ENCODE measurements at places on chromosomes 5 and 9. TPM values are rescaled to one million over a fixed set of nuclear protein-coding genes. Genes with fewer than 3 reads are reported as not detected.

DNA sequence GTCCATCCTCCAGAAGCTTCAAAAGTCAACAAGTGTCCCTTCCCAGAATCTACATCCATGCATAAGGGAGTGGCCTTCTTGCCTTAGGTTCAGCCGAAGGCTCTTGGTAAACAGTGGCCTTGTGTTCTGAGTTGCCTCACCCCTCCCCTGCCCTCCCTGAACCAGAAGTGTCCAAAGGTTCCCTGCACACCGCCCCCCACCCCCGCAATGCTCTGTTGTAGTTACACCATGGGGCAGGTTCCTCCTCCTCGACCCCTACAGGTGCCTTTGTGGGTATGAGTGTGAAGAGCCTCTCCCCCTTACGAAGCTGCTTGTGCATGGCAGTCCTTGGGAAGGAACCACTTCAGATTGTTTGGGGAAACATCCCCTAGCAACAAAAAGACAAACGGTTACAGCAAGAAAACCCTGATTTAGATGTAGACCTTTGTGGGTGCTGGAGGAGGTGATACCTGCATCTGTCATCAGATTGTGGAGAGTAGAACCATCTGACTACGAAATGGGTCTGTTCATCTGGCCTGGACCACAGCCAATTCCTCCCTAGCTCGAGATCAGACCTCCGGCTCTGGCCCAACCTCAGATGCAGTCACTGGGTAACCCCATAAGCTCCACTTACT, 7.1 kb downstream of the SPACA9 start:
- DNase-seq, result no peak

GRCh38 chr5:73496984-73497457, 1.2 kb upstream of the BTF3 start:
- DNase-seq, result peak; percentile 76

GRCh38 chr5:135114759-135115158, 80.7 kb upstream of the PITX1 start:
- no peak for DNase-seq

DNA sequence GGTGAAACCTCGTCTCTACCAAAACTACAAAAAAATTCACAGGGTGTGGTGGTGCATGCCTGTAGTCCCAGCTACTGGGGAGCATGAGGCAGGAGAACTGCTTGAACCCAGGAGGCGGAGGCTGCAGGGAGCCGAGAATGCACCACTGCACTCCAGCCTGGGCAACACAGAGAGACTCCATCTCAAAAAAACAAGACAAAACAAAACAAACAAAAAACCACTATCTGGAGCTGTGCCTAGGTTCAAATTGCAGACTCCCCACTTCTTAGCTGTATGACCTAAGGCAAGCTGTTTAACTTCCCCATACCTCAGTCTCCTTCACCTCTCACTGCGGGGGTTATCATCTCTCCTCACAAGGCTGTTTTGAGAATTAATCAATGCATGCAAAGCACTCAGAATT, 68.0 kb downstream of the MAPKAP1 start:
- DNase-seq, result no peak

GRCh38 chr5:112870966-112871365, 9.9 kb downstream of the SRP19 start:
- no peak for DNase-seq

DNA sequence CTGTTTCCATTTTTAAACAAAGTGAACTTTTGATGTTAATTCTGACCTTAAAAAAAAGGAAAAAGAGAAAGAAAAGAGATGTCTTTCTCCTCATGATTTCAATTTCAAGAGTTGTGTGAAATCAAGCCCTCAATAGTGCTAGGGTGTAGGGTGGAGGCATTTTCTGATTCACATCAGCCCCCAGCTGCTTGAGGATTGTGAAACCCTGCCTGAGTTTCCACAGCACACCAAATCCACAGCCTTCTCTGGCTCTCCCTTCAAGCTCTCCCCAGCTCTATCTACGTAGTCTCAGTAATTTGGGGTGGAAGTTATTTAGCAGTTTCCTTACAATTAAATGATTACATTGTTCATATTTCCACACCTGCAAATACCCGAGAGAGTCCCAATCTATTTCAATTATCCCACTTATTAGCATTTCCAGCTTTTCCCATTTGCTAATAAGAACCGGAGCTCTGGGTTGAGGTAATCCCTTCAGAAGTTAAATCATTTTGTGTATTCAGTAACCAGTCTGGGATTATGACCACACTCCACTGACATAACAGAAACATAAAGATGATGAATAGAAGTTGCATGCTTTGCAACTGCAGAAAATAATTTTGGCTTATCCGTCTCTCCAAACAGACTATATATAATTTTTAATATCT, 54.9 kb downstream of the MTX3 start:
- peak; percentile 59 for DNase-seq

DNA sequence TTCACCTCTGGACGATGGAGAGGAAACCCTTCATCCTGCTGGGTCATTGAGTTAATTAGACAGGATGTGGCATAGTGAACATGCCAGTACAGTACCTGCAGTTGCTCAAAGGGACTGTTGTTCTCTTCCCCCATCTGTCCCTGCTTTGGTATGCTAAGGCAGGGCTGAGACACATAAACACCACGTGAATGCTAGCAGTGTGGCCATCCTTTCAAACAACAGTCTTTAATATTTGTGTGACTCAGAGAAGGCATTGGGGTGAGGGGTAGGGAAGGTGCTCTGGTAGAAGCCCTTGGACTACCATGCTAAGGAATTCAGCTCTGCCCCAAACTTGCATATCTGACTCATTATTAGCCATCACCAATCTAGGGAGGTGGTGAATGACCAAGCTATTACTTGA, 180.2 kb upstream of the ZNF618 start:
- DNase-seq, result no peak

GRCh38 chr9:127595611-127596010, 16.5 kb upstream of the STXBP1 start:
- no peak for DNase-seq

- DNase-seq, result no peak
Measured at GRCh38 chr5:130601-131131, 38.7 kb downstream of the PLEKHG4B start.

DNA sequence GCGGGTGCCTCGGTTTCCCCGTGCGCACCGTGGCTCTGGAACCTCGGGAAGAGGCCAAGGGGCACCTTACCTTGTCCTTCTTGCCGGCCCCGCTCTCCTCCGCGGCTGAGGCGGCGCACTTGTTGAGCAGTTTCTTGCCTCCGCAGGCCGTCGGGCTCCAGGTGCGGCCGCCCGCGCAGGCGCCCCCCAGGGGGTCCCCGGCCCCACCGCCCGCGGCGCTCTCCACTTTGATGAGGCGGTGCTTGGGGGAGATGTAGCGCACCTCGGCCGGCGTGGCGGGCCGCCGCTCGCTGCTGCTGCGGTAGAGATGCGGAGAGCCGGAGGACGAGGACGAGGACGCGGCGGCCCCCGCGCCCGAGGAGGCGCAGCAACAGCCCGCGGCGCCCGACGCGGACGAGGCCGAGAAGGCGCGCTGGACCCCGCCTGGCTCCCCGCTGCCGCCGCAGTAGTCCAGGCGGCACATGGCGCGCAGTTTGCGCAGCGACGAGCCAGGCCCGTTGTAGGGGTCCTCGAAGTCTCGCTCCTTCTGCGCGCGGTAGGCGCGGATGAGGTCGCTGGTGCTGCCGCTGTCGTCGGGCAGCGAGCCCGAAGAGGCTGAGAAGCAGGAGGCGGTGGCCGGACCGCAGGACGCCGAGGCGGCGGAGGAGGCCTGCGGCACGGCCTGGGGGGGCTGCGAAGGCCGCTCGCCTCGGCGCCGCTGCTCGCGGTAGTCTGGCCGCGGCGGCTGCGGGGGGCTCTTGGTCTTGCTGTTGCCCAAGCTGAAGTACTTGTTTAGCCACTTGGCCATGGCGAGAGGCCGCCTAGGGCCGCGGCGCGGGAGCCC, 957 bp downstream of the SHB start:
- no peak for DNase-seq

DNA sequence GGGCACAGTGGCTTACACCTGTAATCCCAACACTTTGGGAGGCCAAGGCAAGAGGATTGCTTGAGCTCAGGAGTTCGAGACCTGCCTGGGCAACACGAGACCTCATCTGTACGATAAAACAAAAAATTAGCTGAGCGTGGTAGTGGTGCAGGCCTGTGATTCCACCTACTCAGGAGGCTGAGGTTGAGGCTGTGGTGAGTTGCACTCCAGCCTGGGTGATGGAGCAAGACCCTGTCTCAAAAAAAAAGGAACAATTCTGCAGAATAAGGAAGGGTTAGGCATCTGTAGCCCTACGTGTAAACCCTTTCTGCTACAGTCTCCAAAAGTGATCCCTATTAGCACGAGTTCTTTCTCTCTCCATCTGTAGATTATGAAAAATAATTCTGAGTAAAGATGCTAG, 19.9 kb downstream of the CDC26 start:
- no peak for DNase-seq

DNA sequence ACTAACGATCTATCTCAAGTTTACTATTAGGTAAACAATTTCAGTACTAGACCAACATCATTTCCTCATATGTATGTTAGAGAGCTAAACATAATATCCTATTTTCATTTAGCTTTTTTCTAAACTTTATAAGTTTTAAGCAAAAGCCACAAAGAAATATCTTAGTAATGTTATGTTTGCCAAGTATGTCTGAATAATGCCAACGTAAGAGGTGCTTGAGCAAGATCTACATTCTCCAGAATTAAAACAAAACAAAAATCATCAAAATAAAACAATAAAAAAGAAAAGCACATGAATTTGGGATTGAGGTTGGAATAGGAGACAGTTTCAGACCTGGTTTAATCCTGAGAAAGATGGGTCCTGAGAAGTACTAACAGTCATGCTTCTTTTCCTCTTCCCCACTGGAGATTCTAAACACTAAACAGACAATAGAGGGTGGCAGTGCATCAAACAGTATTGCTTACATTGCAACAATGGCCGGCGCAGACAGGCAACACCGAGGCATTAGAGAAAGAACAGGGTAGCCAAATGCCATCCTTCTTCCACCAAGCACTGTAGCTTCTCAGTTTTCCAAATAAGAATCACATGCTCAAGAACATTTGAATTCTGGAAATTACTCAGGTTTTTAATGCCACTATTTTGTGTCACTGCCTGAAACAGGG, 33.6 kb downstream of the CSNK1A1 start:
- peak; percentile 66 for DNase-seq

GRCh38 chr9:92728831-92729734, 35.5 kb downstream of the BICD2 start:
- no peak for DNase-seq

DNA sequence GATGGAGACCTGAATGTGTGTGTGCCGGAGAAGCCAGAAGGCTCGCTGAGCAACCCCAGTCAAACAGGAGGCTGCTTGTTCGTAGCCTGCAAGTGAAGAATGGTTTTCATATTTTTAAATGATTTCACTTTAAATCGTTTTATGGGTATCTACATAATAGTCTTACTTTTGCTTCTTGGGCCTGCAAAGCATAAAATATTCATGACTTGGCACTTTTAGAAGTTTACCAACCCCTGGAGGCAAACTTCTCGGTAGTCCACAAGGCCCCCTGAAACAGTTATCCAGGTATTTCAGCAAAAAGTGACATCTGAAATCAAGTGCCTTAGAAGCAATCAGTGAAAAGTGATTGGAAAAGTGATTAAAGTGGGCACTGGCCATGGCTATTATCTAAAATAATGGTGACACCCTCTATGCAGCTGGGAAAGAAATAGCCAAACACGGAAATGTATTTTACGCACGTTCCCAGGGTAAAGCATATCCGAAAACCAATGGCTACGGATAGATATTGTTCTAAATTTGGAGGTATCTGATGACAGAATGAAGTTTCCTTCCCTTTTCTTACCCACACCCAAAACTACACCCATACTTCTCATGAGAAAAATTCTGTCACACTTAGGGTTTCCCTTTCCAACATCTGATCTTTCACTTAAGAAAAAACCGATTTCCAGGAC, 39.0 kb downstream of the RAPGEF1 start:
- DNase-seq, result no peak

- no peak for DNase-seq
Measured at GRCh38 chr5:5144441-5144840, 4.3 kb downstream of the ADAMTS16 start.

DNA sequence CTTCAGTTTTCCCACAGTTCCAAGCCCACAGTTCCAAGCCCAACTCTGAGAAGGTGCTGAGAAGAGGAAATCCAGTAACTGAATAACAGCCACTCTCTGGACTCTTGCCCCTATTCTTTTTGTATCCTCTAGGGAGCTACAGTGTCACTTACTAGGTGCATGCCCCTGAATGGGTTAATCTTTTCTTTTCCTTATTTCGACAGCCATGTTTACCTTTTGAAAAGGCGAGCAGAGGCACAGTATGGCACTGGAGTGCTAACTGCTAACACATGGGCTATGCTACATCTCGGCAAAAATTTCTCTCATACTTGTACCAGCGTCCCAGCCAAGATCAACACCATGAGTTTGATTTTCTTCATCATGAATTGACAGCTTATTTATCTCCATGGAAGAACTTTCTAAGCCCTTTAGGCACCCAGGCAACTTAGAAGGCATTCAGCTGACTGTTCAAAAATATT, 222.6 kb downstream of the EBF1 start:
- peak; percentile 82 for DNase-seq

GRCh38 chr5:140569197-140569596, 4.6 kb downstream of the SLC35A4 start:
- DNase-seq, result no peak

GRCh38 chr5:61051267-61051666, 106.3 kb downstream of the NDUFAF2 start:
- peak; percentile 51 for DNase-seq

- peak; percentile 1 for DNase-seq
Measured at GRCh38 chr5:52560366-52560765, 227.3 kb upstream of the ITGA1 start.

- DNase-seq, result peak; percentile 23
Measured at GRCh38 chr5:55903121-55903701, 52.1 kb downstream of the IL31RA start.

Gene SNCB
- total RNA-seq, result not detected

Gene HEXB
- total RNA-seq, result 241 TPM

Gene OBP2B
- not detected for total RNA-seq

Gene OGN
- 140 TPM for total RNA-seq

Gene CCL21
- total RNA-seq, result not detected

Gene SLC28A3
- 0.16 TPM for total RNA-seq

Gene SPAG8
- total RNA-seq, result 3.3 TPM

Gene SPINK6
- not detected for total RNA-seq

Gene POU4F3
- total RNA-seq, result not detected

Gene SIT1
- total RNA-seq, result 1.6 TPM

Gene PDE6A
- not detected for total RNA-seq

Gene N4BP3
- 0.18 TPM for total RNA-seq

Measured in fibroblast of the aortic adventitia (primary cell).